Activated CD8-positive, alpha-beta T cell treated with anti-CD3 and anti-CD28 coated beads for 36 hours (primary cell): ENCODE measurements at places on chromosomes 4 and X. TPM values are rescaled to one million over a fixed set of nuclear protein-coding genes. Genes with fewer than 3 reads are reported as not detected.

Gene PCDH10
- total RNA-seq: not detected

GRCh38 chr4:184376126-184376838 is 98.1 kb downstream of the IRF2 start:
- no peak for DNase-seq

DNA sequence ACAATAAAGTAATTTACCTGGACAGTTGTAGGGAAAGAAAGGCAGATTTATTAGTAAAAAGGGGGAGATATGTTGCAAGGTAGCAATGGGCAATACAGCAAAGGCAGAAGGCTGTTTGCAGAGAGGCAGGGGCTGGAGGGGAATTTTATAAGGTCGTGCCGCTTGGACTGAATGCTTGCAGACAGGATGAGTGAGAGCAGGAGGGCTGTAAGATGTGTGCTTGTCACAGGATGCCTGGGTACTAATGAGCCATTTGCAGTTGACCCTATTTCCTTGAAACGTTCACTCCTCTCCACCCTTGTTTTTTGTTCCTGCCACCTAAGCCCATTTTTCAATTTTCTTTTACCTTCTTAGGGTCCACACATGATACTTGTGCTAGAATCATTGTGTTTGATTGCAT is 214.7 kb downstream of the TRAM1L1 start:
- DNase-seq: no peak

DNA sequence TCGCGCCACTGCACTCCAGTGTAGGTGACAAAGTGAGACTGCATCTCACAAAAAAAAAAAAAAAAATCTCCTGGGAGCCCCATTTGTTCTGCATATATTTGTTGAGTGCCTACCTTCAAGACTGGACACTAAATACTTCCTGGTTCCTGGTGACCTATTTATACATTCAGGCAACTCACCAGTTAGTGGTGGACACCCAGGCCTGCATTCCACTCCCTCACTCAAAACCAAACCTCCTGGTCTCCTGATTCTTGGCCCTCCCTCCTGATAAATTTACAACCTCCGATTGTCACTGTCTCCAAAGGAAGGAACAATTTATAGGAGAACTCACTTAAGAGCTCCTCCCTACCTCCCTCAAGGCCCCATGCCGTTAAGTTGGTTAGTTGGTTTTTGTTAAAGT is 3.1 kb downstream of the SYAP1 start:
- DNase-seq: no peak

- DNase-seq: peak; percentile 74
Observed at GRCh38 chrX:71536285-71536684, 3.4 kb downstream of the OGT start.

GRCh38 chrX:82127228-82128123 is 925.6 kb downstream of the SH3BGRL start:
- DNase-seq: peak; percentile 13

DNA sequence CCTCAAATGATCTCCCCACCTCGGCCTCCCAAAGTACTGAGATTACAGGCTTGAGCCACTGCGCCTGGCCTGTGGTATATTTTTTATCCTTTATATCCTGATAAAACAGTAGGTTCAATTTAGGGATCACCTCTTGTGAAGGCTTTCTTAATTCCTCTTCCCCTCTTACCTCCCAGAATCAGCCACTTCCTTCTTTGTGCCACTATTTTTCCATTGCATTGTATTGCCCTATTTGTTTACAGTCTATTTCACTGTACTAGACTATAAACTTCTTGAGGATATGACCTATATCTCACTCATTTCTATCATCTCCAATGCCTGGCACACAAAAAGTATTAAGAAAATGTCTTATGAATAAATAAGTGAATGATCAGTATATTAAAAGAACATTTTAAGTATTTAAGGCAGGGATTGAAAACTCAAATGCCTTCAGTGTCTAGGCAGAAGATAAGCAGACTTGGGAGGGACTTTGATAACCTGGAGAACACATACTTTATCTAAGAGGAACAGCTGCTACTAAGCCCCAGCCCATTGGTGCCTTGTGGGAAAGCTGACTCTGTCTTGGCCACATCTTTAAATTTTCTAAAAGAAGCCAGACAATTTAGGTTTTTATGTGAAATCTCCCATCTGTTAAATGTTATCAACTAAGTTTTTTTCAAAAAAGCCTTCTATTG is 82.3 kb upstream of the OGT start:
- no peak for DNase-seq

DNA sequence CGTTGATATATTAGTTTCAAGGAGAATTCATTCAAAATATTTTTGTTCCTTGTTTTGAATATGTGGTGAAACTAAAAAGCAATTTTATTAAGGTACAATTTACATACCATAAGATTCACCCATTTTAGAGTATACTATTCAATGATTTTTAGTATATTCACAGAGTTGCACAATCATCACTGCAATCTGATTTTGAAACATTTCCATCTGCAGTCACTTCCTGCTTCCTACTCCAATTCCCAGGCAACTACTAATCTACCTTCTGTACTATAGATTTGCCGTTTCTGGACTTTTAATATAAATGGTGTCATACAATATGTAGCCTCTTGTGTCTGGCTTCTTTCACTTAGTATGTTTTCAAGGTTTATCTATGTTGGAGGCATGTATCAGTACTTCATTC is 71.3 kb downstream of the SLC9A7 start:
- DNase-seq: no peak
